Fibroblast of skin of back (primary cell): ENCODE measurements at places on chromosomes 7 and 10.

DNA sequence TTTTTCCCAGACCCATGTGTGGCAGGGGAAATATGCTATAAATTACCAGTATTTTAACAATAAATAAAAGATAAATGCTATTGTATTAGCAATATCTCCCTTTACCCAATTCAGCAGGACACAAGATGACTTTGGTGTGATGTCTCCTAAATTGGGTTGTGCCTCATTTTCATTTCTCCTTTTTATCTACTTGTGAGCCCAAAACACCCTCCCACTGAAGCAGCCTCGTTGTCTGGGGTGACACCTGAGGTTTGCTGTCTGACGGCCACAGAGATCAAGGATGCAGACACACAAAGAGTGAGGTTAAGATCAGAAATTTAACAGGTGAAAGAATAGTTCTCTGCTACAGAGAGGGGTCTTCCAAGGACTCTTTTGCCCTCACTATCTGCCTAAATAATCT lies 27.1 kb upstream of the CC2D2B start:
- no peak for DNase-seq

DNA sequence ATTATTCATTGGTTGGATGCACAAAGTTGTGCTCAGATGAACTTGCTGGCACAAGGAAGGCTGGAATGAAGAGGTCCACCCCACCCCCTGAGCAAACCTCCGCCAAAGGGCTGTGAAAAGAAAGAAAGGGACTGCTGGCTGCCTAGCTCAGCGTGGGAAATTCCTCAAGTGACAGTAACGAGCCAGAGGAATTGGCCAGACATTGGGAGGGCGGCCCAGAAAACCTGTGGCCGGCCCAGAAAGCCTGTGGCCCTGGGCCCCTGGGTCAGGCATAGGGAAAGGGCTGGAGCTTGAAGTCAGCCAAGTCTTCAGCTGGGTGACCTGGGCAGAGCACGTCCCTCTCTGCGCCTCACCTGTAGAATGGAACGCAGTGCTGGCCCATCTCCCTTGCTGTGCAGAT lies 30.6 kb upstream of the CTBP2 start:
- no peak for DNase-seq

GRCh38 chr10:42990721-42991441 lies 86.0 kb upstream of the RET start:
- DNase-seq, result no peak

DNA sequence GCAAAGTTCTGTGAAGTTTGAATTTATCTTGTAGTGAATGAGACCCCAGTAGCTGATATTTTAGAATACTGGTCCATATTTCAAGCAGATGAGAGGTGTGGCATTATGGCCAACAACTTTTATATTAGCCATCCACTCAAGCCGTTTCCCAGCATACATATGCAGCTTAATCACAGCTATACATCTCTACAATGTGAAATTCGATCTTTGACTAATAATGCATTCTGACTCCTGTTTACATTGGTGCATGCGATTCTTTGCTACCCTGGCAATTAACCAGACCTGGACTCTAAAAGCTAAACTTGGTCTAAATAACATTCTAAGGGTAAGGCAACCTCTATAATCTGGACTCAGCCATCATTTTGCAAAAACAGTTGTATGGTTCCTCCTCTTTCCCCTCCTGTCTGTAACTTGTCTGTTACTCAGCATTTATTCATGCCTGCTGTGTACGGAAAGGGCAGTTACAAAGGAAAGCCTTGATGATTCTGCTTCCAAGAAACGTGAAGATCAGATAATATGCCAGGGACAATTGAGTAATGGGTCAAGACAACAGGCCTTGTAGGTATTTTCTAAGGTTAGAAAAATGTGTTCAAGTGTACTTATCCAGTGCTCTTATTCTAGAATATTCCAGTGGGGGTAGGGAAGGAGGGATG lies 50.6 kb downstream of the PNLIPRP2 start:
- peak; percentile 1 for DNase-seq

DNA sequence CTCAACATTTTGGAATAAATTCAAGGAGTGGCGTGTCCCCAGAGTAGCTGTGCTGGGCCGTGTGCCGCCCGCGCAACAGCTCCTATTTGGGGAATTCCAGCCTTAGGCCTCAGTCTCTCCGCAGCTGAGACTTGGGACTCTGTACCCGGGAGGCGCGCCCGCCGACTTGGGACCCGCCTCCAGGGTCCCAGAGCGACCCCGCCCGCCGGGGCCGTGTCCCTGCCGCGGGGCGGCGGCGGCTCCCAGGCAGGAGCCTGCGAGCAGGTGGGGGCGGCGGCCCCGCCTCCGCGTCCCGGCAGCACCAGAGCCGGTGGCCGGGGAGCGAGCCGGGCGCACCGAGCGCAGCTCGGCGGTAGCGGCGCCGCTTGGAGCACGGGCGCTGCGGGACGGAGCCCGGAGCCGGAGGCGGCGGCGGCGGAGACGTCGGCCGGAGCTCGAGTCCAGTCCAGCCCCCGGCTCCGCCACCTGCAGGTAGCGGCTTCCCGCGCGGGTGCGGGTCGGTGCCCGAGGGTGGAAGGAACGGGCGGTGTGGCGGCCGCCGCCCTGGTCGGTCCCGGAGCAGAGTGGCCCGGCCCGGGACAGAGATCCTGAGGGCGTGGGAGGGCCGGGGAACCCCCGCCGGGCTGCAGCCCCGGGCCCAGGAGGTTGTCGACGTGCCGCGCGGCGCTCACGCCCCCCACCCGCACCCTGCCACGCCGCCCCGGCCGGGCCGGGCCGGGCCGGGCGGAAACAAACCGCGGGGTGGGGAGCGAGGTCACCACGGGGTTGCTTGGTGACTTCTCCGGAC lies at the start of gene WIPF3:
WIPF3 (plus strand) TSS at position 301 of the 787 bp plus-strand sequence. CDS start 28,217 bp downstream, outside the sequence.
- DNase-seq, result no peak
